ENCODE measurements at places on chromosomes 6 and 20.

DNA sequence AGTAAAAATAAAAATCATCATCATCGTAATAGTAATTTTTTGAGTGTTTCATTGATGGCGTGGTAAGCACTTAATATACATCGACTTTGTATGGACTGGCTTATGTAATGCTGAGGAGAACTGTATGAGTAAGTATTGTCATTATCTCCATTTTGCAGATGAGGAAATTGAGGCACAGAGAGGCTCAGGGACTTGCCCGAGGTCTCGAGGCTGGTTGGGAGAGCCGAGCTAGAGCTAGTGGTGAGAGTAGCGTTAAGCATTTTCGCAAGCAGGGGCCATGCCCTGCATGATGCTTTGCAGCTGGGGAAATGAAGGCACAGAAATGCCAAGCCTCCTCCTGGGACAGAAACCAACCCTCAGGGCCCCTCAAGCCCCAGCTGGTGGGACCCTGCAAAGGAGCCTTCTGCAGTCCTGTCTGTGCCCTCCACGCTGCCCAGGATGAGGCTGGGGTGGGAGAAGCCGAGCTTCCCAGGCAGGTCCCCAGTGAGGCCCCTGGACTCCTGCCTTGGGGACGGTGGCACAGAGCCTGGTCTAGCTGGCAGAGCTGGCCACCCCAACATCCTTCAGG, 31.1 kb upstream of the STX16 start:
- DNase-seq = no peak

DNA sequence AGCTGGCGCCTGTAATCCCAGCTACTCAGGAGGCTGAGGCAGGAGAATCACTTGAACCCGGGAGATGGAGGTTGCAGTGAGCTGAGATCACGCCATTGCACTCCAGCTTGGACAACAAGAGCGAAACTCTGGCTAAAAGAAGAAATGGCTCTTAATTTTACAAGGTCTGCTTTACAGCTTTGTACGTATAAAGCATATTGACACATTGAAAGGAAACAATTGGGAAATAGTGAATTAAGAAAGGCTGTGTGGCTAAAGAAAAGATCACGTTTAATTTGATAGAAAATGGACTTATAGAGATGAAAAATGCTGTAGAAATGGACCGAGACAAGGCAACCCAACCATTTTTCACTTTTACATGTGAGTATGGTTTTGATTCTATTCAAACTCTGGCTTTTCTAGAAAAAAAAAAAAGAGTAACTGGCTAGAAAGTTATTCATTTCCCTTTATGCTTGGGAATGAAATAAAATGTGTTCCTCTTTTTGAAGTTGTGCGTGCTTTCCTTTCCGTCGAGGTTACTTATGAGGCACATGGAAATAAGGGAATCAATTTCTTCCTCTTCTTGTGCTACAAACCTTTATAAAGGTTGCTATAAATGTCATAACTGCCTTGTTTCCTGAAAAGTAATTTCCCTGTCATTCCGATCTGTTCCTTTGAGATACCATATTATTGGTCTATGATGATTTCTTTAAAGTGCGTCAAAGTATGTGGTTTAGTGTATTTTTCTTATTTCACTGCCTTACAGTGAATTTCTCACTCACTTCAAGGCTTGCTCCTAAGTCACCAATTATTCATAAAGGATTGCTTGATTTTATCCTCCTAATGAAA, 29.4 kb downstream of the PFDN4 start:
- DNase-seq = no peak

GRCh38 chr6:50087231-50087954, 37.7 kb upstream of the DEFB112 start:
- no peak for DNase-seq

GRCh38 chr6:11241793-11242201, 9.3 kb upstream of the NEDD9 start:
- no peak for DNase-seq

DNA sequence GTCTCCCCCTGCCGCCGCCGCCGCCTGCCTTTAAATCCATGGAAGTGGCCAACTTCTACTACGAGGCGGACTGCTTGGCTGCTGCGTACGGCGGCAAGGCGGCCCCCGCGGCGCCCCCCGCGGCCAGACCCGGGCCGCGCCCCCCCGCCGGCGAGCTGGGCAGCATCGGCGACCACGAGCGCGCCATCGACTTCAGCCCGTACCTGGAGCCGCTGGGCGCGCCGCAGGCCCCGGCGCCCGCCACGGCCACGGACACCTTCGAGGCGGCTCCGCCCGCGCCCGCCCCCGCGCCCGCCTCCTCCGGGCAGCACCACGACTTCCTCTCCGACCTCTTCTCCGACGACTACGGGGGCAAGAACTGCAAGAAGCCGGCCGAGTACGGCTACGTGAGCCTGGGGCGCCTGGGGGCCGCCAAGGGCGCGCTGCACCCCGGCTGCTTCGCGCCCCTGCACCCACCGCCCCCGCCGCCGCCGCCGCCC, 474 bp downstream of the CEBPB start:
- no peak for DNase-seq

DNA sequence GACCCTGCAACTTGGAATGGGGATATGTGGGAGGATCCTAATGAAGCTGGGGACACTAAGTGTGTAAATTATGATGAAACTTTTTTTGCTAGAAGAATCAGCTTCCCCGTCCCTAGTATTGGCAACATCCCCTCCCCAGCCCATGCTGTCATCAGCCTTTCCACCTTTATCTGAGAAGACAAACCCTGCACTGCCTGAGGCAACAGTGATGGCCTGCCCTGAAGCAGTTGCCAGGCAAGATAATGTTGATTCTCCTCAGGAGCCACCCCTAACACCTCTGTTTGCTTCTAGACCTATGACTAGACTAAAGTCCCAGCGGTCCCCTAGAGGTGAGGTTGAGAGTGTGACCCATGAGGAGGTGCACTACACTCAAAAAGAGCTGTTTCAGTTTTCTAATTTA, 27.1 kb downstream of the MICA start:
- no peak for DNase-seq

DNA sequence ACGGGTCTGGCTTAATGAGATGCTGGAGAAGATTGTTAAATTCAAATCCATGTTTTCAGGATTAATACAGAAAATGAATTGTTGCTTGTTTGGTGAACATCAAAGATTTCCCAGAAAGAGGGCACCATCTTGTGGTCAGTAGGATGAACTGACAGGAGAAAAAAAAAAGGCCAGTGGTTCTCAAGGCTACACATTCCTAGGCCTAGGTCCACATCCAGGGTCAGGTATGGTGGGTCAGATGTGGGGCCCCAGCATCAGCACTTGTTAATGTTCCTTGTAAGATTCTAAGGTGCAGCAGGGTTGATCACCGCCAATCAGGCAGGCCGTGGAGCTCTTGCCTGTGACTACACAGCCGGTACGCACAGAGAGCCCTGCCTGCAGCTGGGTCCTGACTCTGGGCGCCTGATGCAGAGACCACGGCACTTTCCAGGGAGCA, 34.0 kb upstream of the FOXO3 start:
- DNase-seq = no peak

GRCh38 chr6:48397887-48398286, 286.9 kb upstream of the PTCHD4 start:
- DNase-seq = no peak

DNA sequence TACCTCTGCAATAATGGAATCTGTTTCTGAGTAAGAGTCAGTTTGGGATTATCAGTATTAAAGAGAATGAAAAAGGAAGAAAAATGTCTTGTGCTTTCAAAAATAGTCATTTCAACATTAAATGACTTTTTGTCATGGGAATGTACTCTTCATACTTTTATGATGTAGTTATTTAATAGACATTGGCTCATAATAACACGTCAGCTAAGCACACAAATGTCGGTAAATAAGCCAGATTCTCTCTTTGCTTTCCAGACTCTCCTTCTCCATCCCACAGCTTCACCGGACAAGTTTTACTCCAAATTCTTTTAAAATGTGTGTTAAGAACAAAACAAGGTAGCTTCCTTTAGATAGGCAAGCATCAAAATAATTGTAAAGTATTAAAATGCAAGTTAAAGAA, 76.0 kb downstream of the C6orf52 start:
- no peak for DNase-seq

GRCh38 chr6:24994812-24995211, 59.1 kb upstream of the RIPOR2 start:
- DNase-seq = no peak

DNA sequence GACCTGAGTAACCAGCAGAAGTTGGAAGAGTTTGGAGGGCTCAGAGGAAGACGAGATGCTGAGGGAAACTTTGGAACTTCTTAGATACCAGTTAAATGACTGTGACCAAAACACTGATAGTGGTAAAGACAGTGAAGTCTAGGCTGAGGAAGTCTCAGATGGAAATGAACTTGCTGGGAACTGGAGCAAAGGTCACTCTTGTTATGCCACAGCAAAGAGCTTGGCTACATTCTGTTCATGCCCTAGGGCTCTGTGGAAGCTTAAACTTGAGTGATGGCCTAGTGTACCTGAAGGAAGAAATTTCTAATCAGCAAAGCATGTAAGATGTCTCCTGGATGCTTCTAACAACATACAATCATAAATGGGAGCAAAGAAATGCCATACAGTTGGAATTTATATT, 24.7 kb downstream of the WDR27 start:
- DNase-seq = no peak

- DNase-seq = no peak
Observed at GRCh38 chr6:150647051-150647450, 47.4 kb downstream of the PLEKHG1 start.

GRCh38 chr6:90184334-90185298, 112.0 kb downstream of the BACH2 start:
- DNase-seq = no peak

GRCh38 chr20:59074456-59074855, 31.9 kb upstream of the PRELID3B start:
- DNase-seq = no peak

DNA sequence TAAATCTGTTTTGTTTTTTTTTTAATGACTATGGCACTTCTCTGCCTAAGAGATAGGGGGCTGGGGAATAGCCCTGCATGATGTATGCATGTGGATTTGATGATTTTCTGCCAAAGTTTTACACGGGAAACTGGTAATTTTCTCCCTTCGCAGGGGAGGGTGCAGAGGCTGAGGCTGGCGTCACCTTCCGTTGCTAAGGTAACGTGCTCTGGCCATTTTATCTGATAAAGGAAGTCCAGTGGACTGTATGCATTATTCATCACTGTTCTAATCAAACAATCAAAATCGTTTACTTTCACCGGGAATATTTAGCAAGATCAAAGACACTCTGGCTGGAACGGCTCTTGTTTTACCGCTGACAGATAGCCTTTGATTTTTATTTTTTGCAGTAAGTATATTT, 789 bp downstream of the PHACTR1 start:
- no peak for DNase-seq

DNA sequence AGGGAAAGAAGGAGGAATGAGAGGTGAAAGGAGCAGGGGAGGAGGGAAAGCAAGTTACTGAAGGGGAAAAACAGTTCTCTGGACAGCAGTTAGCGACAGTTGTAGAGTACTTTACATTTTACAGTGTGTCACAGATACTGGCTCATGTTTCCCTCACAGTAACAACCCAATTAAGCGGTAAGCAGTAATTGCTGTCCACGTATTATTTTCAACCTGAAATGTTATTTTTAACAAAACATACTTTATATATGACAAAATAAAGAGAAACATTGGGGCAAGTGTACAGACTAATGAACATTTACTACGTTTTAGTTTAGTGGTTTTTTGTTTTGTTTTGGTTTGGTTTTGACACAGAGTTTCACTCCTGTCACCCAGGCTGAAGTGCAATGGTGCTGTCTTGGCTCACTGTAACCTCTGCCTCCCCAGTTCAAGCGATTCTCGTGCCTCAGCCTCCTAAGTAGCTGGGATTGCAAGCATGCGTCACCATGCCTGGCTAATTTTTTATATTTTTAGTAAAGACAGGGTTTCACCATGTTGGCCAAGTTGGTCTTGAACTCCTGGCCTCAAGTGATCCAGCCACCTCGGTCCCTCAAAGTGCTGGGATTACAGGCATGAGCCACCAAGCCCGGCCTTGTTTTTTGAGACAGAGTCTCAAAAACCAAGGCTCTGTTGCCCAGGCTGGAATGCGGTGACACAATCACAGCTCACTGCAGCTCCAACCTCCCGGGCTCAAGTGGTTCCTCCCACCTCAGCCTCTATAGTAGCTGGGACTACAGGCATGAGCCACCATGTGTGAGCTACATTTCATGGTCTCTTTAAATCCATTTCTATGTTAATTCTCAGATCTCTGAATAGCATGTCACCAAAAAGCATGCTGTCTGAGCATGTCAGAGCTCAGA, 22.6 kb upstream of the BTN3A2 start:
- no peak for DNase-seq

DNA sequence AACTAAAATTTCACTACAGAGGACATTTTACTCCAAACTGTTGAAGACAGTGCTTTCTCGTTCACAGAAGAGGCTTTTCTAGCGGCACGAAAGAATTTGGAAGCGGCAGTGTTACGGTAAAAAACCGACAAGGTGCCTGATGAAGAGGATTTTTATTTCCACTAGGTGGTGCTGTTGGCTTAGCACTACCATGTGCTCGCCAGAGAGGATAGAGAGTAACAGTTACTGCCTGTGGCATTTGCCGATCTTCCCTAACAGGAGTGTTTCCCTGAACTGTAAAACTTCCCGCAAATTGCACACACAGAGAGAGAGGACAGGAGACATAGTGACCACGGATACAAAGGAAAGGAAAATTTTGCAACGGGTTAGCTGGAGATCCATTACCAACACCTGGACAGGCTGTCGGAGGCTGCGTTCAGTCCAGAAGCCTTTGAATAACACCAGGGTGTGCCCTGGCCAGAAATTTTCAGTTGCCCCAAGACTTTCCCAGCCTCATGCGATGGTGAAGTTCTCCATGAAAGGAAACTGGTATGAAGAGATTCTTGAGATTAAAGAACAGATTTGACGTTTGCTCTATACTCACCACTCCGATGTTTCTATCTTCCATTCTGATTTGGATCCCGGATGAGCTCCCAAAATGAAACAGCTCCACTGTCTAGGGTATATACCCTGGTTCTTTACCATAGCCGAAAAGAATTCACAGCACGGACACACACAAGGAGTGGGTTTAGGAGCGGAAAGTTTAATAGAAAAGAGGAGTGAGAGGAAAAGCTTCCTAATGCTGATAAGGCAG, 48.1 kb downstream of the HLA-DPB1 start:
- DNase-seq = no peak

DNA sequence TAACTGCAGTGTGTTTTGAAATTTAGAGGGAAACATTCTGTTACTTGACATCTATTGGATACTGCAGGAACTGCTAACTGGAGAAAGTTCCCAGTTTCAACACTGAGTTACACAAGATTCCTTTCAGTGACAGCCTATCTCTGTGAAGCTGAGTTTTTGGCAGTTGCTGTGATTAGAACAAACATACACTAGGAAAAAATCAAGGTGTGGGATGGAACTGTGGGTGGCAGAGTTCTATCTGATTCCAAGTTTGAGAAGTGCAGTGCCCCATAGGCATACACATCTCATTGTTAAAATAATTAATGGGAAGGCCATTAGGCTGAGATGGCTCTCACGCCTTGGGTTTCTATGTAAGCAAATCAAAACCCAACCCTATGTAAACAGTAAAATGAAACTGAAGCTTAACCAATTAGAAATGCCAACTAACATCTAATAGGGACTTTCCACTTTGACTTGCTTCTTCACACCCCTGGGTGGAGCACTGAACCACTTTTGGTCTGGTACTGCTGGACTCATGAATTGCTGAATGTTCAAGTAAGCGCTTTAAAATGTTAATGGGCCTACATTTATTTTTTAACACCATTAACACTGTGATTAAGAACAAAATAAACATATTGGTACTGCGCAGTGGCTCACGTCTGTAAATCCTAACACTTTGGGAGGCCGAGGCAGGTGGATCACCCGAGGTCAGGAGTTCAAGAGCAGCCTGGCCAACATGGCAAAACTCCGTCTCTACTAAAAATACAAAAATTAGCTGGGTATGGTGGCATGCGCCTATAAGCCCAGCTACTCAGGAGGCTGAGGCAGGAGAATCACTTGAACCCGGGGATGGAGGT, 55.2 kb upstream of the TBC1D7 start:
- no peak for DNase-seq

Data from cortex of kidney (tissue), 1 donor.